ENCODE measurements at places on chromosomes 4 and X.

GRCh38 chr4:107977966-107978705 lies 11.6 kb upstream of the HADH start:
- no peaks in the 10 kb centered on the region for H3K36me3 ChIP-seq
- H3K27ac ChIP-seq: no peak overlapping the region
- H3K4me1 ChIP-seq: peaks cover 2% of the 10 kb centered on the region
- no peaks in the 10 kb centered on the region for H3K27me3 ChIP-seq
- no peak for DNase-seq

DNA sequence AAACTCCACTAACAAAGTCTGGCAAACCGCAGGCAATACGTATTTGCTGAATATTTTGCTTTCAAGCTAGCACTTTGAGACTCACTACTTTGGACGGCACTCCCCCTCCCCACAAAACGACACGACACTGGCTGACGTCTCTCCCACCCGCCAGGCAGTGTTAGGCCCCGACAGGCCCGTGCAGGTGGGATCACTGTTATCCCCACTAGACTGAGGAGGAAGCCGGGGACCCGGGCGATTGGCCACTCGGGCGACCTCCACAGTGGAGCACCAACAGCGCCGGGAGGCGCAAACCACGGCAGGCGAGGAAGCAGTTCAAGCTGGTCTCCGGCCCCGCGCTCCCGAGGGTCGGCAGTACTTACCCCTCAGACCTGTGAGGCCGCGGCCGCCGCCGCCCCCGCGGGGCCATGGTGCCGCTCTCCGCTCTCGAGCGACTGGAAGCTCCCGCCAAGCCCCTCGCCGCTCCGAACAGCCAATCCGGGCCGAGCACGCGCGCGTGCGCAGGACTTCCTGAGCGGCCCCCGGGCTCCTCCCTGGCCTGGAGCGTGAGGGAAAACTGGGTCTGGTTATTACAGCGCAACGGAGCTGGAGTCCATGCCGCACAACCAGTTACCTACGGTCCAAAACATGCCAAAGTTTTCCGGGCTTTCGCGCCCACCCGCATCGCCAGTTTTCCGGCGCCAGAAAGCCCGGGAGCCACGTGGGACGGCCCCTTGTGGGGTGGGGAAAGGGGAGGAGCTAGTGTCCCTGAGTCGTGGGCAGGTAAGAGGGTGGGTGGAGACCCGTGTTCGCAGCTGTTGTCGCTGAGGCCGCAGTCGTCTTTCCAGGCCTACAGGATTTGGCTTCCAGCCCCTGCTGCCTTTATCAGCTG lies at the start of gene CENPU:
CENPU (minus strand) TSS at position 443 of the 871 bp plus-strand sequence; CDS start at position 409, 34 bp downstream.
- peak within 1 kb of the TSS; percentile 96 for H3K4me3 ChIP-seq
- peak within 1 kb of the TSS; percentile 93 for H3K27ac ChIP-seq
- peaks cover 41% of the 10 kb centered on the region for H3K4me1 ChIP-seq
- DNase-seq: peak; percentile 99

- H3K36me3 ChIP-seq: no peaks in the 10 kb centered on the region
- H3K27ac ChIP-seq: no peak overlapping the region
- H3K4me3 ChIP-seq: no peak overlapping the region
- no peaks in the 10 kb centered on the region for H3K4me1 ChIP-seq
- no peak for DNase-seq
Measured at GRCh38 chr4:183478926-183479325, 25.9 kb upstream of the ING2 start.

GRCh38 chrX:39582091-39582490 lies 515.7 kb downstream of the BCOR start:
- H3K4me3 ChIP-seq: no peak overlapping the region
- no peak for DNase-seq
- H3K27ac ChIP-seq: no peak overlapping the region
- H3K4me1 ChIP-seq: peaks cover 19% of the 10 kb centered on the region
- no peaks in the 10 kb centered on the region for H3K36me3 ChIP-seq

- no peaks in the 10 kb centered on the region for H3K4me1 ChIP-seq
- DNase-seq: peak; percentile 8
- no peak overlapping the region for H3K27ac ChIP-seq
Measured at GRCh38 chr4:11209826-11210225, 218.9 kb downstream of the HS3ST1 start.

GRCh38 chr4:94453391-94453963 lies 1.7 kb downstream of the PDLIM5 start:
- peaks cover 19% of the 10 kb centered on the region for H3K27me3 ChIP-seq
- H3K4me3 ChIP-seq: peak overlapping the region; percentile 91
- DNase-seq: no peak
- H3K4me1 ChIP-seq: peaks cover 13% of the 10 kb centered on the region

DNA sequence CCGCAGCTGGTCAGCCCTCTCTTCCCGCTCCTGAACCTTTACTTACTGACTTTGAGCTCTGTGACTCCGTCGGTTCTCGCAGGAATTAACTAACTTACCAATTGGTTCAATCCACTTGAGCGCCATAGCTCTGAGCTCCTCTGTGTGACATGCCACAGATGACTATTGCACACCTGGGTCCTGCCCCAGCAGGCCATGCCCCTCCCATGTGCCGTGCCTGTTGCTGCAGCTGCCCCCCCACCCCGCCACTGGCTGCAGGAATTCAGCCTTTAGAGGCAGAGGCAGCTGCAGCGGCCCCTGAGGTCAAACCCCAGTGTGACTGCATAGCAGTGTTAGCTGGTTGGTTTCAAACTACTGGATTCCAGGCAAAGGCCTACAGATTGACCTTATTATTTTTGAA lies 70.6 kb downstream of the MTMR1 start:
- H3K27me3 ChIP-seq: no peaks in the 10 kb centered on the region
- no peak overlapping the region for H3K4me3 ChIP-seq
- H3K4me1 ChIP-seq: peaks cover 2% of the 10 kb centered on the region
- H3K36me3 ChIP-seq: peaks cover 5% of the 10 kb centered on the region
- no peak for DNase-seq

GRCh38 chr4:126986828-126987227 lies 645.9 kb upstream of the INTU start:
- H3K27ac ChIP-seq: no peak overlapping the region
- H3K4me3 ChIP-seq: no peak overlapping the region
- no peaks in the 10 kb centered on the region for H3K4me1 ChIP-seq
- DNase-seq: no peak

- H3K4me1 ChIP-seq: peaks cover 50% of the 10 kb centered on the region
- peak overlapping the region; percentile 95 for H3K27ac ChIP-seq
- H3K4me3 ChIP-seq: peak overlapping the region; percentile 89
- no peaks in the 10 kb centered on the region for H3K27me3 ChIP-seq
- peaks cover 38% of the 10 kb centered on the region for H3K36me3 ChIP-seq
Measured at GRCh38 chr4:83109480-83110222, 4.9 kb downstream of the PLAC8 start.

- H3K27ac ChIP-seq: no peak overlapping the region
- no peak for DNase-seq
- H3K27me3 ChIP-seq: peaks cover 3% of the 10 kb centered on the region
- H3K4me3 ChIP-seq: no peak overlapping the region
Measured at GRCh38 chr4:3703343-3703676, 62.9 kb upstream of the ADRA2C start.

DNA sequence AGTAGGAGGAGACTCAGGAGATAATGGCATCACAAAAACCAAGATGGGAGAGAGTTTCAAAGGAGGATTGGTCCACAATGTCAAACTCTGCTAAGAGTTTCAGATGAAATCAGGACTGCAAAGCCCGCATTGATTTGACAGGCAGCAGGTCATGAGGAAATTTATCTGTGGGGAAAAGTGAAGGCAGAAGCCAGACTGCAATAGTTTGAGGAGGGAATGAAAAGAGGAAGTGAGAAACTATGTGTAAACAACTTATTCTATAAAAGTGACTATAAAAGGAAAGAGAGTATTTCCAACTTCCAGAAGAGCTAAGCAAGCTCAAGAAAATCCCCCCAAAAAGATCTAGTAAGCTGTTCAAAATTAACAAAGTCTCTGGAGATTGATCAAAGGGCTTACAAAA lies 66.3 kb upstream of the DGKK start:
- H3K27me3 ChIP-seq: no peaks in the 10 kb centered on the region
- no peak for DNase-seq
- H3K4me3 ChIP-seq: no peak overlapping the region
- no peaks in the 10 kb centered on the region for H3K36me3 ChIP-seq
- H3K27ac ChIP-seq: no peak overlapping the region

DNA sequence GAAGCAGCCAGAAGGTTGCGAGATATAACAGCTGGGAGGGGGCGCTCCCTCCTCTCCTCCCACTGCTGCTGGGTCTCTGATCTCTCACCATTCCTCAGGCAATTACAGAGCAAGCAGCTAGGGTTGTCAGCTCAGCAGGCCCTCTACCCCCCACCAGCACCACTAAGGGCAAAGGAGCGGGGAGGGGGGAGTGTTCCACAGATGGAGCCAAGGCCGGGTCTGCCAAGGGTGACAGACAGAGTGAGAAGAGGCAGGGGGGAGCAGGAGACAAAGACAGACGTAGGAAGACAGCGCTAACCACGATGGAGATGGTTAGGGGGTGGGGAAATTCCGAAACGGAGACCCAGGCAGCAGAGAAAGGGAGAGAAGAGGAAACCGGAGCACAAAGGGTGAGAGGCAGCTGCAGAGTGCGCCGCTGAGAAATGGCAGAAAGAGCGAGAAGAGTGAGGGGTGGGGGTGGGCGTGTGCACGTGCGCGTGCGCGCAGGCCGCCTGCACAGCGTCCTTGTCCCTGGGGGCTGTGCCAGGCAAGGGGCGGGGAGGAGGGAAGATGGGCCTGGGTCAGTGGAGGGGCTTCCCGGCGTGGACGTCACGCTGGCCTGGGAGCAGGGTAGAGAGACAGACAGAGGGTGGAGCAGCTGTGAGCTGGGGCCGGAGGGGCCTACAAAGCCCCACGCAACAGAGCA lies 6.9 kb downstream of the L1CAM start:
- H3K4me3 ChIP-seq: peak overlapping the region; percentile 75
- H3K27me3 ChIP-seq: peaks cover 15% of the 10 kb centered on the region
- no peaks in the 10 kb centered on the region for H3K36me3 ChIP-seq
- peak overlapping the region; percentile 43 for H3K27ac ChIP-seq
- DNase-seq: peak; percentile 70
